ENCODE measurements at places on chromosomes 5 and 9.

DNA sequence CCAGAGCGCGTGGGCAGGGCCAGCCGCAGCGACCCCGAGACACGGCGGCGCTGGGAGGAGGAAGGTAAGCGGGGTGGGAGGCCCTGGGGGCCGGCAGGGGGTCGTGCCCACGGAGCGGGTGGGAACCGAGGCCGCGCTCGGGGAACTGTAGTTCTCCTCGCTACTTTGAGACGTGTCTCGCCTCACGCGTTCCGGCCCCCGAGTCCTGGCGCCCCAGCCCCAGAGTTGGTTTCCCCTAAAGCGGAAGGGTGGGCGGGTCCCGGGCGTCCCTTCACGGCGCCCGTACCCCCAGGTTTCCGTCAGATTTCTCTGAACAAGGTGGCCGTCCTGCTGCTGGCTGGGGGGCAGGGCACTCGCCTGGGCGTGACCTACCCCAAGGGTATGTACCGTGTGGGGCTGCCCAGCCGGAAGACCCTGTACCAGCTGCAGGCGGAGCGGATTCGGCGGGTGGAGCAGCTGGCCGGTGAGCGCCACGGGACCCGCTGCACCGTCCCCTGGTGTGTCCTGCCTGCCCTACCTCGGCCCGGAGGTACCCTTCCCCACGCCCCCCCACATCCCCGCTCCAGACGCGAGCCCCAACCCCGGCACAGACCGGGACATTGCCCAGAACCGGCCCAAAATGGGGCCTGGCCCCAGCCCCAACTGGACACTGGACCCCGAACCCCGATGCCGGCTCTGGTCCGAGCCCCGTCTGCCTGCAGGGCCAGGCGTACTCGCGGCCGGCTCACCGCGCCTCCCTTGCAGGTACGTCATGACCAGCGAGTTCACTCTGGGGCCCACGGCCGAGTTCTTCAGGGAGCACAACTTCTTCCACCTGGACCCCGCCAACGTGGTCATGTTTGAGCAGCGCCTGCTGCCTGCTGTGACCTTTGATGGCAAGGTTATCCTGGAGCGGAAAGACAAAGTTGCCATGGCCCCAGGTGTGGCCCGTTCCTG is 709 bp downstream of the UAP1L1 start:
- peak; percentile 48 for DNase-seq

- DNase-seq: no peak
Observed at GRCh38 chr5:43634621-43635020, 31.6 kb downstream of the NNT start.

- no peak for DNase-seq
Observed at GRCh38 chr5:68522863-68523262, 307.3 kb downstream of the PIK3R1 start.

DNA sequence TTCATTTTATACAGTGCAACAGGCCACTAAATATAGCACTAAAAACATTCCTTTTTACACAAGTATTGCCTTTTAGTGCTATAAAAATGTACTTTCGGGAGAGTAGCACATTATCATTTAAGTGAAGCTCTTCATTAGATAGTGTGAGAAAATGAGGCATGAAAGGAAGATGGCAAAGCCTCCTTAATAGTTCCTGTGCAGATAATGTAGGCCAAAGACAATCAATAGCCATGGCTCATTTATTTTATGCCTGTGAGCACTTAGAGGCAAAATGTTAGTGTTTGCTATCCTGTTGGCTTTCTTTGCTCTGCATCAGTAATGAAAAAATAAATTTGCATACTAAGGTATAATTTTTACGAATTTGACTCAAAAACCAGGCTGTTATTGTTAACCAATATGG is 929.5 kb upstream of the C9orf72 start:
- no peak for DNase-seq

GRCh38 chr9:124809741-124810500 is 33.0 kb downstream of the OLFML2A start:
- DNase-seq: no peak

GRCh38 chr5:124104821-124105220 is 592.8 kb downstream of the CSNK1G3 start:
- DNase-seq: no peak

DNA sequence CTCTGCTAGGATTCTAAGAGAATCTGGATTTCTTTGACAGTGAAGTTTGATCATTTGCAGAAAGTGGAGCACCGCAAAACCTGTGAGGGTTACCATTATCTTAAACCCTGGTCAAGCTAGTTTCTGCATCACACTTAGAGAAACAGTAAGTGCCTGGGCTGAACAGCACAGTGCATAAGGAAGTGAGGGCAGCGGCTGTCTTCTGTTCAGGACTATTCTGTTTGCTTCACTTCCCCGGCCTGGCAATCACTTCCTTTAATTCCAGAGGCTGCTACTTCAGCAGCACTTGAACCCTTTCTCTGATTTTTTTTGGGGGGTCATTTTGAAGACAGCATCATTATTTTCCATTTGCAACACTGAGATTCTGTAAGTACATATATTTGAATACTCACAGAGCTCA is 32.0 kb downstream of the SEMA6A start:
- DNase-seq: no peak

DNA sequence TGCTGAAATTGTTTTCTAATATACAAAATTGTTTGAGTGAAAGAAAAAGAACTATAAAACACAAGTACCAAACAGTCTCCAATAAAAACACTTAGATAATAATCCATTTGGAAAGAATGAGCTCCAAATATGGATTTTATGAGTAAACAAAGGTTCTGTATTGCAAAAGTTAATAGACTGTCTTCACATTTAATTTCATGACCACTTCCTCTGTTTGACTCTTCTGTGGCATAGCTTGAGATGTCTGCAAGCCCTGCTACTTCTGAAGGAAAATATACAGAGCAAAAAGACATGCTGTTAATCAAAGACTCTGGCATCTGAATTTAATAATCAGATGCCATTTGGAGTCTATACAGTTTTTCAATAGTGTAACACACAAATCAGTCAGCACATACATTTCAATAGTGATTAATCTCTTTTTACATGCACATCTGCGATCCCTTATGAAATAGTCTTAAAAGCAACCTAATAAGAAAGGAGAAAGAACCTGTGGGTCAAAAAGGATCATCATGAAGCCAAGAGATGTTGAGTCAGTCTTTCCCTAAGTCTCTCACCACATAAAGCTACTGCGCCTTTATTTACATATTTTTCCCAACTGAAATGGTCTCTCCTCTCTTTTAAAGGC is 165.4 kb upstream of the LHFPL2 start:
- no peak for DNase-seq

DNA sequence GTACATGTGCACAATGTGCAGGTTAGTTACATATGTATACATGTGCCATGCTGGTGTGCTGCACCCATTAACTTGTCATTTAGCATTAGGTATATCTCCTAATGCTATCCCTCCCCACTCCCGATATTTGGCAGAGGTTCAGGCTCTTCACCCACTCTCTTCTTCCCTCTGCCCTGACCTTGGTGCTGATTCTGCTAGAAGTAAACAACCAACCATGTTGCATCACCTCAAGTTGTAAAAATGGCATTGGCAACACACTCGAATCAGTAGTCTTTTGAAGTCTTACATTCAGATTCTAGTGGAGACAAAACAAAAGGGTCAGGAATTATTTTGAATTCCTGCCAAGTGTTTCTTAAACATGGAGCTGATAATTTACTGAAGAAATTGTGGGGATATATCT is 40.0 kb downstream of the PRR16 start:
- DNase-seq: no peak

GRCh38 chr5:58921159-58921558 is 338.3 kb downstream of the RAB3C start:
- no peak for DNase-seq

DNA sequence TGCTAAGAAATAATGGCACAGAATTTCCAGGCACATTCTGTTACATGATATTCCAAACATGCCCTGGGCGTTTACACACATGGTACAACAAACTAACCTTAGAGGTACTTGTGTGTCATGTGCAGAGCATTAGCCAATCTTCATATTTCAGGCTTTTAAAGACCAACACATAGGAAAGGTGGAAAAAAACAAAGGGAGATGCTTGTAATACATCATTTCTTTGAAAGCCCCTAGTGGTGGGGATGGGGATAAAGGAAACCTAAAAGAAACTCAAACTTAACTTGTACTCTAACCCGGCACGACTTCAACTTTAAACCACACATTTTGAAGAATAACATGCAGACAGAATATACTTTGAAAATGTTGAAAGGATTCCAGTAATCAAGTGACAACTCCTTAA is 133.6 kb downstream of the PTPRD start:
- DNase-seq: no peak

- DNase-seq: no peak
Observed at GRCh38 chr9:17927616-17928015, 348.8 kb downstream of the SH3GL2 start.

DNA sequence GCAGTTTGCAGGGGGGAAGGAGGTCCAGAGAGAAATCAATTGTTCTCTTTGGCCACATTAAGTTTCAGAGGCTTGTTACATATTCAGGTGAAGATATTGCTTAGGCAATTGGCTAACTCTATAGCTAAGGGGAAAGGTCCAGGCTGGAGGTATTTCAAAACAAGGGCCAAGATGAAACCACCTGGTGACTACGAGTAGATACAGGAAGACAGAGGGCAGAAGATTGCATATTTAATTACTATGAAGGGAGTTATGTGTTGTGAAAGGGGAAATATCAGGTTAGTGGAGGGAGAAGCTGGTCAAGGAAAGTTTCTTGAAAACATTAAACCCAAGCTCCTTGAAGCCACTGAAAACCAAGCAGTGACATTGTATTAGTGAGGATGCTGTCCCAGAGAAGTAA is 1.9 kb upstream of the RAD23B start:
- no peak for DNase-seq

DNA sequence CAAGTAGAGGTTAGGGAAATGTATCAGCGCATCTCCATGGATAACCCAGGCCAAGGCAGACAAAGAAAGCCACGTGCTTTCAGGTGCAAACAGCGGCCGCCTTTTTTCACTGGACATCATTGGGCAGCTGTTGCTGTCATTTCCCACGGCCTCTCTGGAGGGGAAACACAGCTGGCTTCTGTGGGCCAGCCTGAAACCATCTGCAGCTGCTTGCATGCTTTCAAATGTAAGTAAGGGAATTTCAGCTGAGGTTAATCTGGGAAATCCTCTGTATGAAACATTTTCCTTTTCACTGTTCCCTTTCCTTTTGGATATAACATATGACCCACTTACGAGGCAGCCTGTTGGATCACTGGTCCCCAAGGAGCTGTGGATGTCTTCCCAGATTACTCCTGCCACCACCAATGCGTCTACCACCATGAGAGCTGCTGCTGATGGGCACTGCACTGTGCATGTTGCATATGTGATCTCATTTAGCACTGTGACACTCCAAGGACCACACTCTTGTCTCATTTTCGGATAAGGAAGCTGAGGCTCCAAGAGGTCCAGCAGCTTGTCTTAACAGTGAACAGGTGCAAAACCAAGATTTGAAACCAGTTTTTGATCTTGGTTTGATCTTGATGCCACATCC is 106.3 kb downstream of the C9orf152 start:
- DNase-seq: no peak

GRCh38 chr5:177453852-177454396 is 7.3 kb downstream of the PRR7 start:
- no peak for DNase-seq

DNA sequence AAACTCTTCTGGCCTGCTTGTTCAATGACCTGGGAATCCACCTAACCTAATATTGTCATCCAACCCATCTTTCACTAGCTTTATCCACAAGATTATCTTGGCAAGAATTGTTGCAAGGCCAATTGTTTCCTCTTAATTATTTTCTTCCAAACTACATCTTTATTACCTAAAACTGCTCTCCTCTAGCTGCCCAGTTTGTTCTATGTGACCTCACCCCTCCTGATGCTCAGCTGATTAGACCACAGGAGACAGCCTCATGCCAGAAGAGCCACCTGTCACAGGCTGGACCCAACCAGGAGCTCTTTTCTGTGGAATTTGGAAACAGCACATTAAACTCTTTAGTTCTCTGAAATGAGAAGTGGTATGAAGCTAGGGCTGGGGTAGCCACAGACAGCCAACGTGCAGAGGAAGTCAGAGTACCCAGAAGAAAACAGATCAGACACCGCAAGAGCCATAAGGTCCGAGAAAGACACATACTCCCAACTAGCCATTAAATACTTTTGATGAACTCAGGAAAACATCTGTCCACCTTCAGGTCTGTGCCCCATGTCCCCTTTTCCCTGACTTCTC is 12.0 kb downstream of the SAXO1 start:
- no peak for DNase-seq

DNA sequence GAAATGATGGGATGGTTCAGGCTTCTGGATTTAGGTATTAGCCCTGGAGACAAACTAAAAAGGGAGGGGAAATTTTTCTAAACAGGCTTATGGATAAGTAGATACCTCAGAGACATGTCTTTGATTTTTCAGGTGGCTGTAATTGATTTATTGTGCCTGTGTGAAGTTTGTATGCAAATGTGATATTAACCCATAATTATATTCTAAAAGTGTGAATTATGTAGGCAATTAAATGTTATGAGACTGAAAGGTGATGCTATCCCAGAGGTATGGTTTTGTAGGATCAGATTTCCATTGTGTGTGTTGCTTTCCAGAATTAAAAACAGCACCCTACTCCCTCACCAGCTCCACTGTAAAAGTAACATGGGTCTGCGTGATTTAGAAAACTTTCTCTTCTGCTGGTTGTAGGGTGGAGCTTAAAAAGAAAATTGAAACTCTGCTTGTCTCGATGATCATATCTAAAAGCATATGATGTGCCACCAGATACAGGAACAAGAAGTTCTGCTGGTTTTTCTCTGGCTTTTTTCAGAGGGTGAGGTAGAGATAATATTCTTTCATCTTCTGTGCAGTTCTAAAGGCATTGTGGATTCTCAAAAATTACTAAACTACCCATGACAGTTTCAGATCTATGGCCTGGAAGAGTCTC is 71.8 kb upstream of the TAF11L2 start:
- DNase-seq: no peak

GRCh38 chr5:131460133-131460532 is 174.9 kb downstream of the RAPGEF6 start:
- no peak for DNase-seq

DNA sequence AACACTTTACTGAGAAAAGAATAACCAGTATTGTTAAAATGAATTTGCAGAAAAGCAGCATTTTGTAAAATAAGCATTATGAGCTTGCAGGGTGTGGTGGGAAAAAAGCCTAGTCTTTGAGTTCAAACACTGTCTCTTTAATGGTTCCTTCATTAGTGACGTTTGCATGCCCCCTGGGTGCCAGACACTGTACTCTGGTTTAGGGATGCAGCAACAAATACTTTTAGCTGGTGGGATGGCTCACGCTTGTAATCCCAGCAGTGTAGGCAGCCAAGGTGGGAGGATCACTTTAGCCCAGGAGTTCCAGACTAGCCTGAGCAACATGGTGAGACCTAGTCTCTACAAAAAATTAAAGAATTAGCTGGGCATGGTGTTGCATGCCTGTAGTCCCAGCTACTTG is 62.3 kb downstream of the MAST4 start:
- DNase-seq: no peak

DNA sequence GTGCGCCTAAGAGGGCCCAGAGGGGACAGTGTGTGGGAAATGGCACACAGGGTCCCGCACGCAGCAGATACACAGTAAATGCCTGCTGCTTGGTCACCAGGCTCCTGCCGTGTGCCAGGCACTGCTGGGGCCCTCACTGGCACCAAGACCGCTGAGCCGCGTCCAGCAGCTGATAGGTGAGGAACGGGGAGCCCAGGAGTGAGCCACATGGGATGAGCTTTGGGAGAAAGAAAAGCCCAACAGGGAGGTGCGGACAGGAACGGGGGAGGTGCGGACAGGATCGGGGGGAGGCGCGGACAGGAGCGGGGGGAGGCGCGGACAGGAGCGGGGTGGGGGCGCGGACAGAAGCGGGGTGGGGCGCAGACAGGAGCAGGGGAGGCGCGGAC is 16.5 kb downstream of the GPSM1 start:
- no peak for DNase-seq

- DNase-seq: no peak
Observed at GRCh38 chr5:129445379-129445778, 14.7 kb upstream of the ADAMTS19 start.

GRCh38 chr5:116703328-116703727 is 128.7 kb upstream of the SEMA6A start:
- DNase-seq: no peak

All from activated CD4-positive, alpha-beta memory T cell treated with anti-CD3 and anti-CD28 coated beads for 36 hours (primary cell).